Renal cortical epithelial cell (primary cell): ENCODE measurements at places on chromosomes 2 and 18. TPM values are rescaled to one million over a fixed set of nuclear protein-coding genes. Genes with fewer than 3 reads are reported as not detected.

Gene SP5
- 0.10 and 0.69 TPM in 2 replicates for total RNA-seq

Gene TFCP2L1
- total RNA-seq, result 16.1 and 139 TPM in 2 replicates

Gene SH2D6
- 0.40 TPM in 1 of 2 replicates, not detected in the other for total RNA-seq

Gene NBEAL1
- 55.0 and 108 TPM in 2 replicates for total RNA-seq
